ENCODE measurements at places on chromosomes 12 and 14.

DNA sequence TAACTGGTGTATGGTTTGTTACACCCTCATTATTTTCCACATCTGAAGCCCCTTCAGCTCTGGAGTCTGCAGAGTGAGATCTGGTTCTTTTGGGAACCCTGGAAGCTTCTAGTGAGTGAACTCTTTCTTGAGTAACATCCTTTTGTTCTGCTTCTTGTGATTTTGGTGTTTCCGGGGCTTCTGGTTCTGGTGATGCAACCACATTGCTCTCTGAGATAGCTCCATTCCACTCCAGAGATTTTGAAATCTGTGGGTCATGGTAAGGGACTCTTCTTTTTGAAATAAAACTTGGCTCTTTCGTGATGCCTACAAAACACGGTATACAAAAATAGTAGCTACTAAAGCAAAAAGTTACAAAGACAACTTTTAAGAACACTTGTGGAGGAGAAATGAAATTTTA lies 5.4 kb downstream of the MDM1 start:
- DNase-seq = no peak

- DNase-seq = no peak
Observed at GRCh38 chr12:83473408-83474095, 786.8 kb downstream of the TMTC2 start.

- DNase-seq = no peak
Observed at GRCh38 chr14:99181241-99181640, 90.8 kb downstream of the BCL11B start.

GRCh38 chr14:103016071-103016470 lies 41.3 kb downstream of the CDC42BPB start:
- DNase-seq = no peak

- peak; percentile 8 for DNase-seq
Observed at GRCh38 chr14:36553656-36554260, 28.7 kb downstream of the NKX2-8 start.

DNA sequence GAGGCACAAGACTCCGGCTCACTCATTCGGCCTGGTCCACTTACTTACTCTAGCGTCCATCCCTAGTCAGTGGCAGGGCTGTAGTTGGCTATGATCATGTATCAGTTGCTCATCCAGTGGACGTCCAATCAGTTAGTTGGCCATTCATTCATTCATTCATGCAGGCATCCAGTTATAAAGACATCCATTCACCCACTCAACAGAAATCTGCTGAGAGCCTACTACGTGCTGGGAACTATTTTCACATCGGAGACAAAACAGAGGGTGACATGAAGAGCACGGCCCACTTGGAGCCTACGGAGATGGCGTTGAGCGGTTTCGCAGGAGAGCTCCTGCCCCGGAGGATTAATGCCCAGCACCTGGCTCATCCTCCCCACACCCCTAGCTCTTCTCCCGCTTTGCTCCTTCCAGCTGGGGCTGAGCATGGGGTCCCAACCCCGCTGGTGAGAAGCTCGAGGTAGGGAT lies 49.7 kb downstream of the SNAPC1 start:
- no peak for DNase-seq

GRCh38 chr14:53493860-53494259 lies 340.7 kb upstream of the DDHD1 start:
- no peak for DNase-seq

DNA sequence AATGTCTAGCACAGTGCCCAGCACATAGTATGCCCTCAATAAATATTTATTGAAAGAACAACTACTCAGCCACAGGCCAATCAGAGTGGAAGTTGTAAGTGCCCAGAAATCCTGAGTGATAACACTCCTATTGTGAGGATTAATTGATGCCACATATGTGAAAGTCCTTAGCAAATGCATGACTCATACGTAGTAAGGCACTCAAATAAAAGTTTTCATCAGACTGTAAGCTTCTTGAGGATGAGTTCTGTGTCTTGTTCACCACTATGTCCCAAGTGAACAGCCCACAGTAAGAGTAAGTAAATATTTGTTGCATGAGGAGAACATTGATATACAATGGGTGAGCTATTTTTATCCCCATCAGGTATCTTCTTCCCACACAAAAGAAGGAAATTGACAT lies 24.7 kb upstream of the ANO6 start:
- DNase-seq = no peak

- DNase-seq = no peak
Observed at GRCh38 chr12:54195737-54196347, 7.1 kb upstream of the SMUG1 start.

GRCh38 chr14:91899213-91899612 lies 31.9 kb upstream of the TC2N start:
- DNase-seq = no peak

GRCh38 chr12:69442894-69443293 lies 27.3 kb upstream of the FRS2 start:
- DNase-seq = no peak

DNA sequence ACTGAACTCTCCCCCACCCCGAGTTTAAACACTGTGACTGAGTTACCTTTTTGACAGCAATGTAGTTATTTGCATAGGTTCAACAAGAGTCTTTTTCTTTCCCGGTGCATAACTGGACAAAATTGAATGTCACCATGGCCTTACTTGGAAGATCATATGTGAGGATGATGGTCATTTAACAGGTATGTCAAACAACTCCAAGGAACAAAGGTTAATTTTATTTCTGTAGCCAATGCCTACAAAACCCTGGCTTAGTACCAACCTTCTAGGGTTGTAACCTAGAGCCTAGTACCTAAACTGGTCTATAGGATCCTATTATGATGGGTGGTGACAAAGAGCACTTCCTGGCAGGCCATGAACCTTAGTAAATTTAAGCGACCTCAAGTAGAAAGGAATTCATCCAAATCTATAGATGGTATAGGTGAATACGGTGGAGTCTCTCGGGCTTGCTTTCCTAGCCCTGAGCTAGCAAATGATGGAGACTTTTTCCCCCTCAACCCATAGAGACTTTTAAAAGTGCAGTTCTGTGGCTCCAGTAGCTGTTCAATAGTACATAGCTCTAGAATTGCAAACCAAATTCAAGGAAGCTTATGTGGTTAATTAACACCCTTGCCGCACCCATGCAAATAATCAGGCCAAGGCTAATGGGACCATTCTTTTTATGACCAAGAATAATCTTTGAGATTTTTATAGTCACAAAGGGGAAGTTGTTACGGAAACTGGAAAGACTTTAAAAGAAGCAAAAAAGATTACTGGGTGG lies 89.0 kb downstream of the SLC38A1 start:
- no peak for DNase-seq

- DNase-seq = no peak
Observed at GRCh38 chr12:5016526-5016925, 27.2 kb upstream of the KCNA5 start.

DNA sequence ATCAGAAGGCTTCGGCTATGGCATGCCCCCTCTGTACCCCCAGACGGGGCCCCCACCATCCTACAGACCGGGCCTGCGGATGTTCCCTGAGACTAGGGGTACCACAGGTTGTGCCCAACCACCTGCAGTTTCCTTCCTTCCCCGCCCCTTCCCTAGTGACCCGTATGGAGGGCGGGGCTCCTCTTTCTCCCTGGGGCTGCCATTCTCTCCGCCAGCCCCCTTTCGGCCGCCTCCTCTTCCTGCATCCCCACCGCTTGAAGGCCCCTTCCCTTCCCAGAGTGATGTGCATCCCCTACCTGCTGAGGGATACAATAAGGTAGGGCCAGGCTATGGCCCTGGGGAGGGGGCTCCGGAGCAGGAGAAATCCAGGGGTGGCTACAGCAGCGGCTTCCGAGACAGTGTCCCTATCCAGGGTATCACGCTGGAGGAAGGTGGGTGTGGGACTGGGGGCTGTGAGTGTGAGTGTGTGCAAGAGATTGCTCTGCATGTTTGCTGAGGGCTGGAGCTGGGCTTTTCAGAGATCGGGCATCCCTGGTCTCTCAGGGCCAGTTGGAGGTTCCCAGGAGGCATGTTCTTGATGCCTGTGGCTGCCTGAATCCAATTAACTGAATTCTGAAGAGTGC lies 8.6 kb downstream of the NFATC4 start:
- DNase-seq = no peak

- no peak for DNase-seq
Observed at GRCh38 chr12:56979628-56980027, 22.2 kb upstream of the RDH16 start.

- DNase-seq = no peak
Observed at GRCh38 chr12:44511289-44511688, 364.8 kb downstream of the NELL2 start.

GRCh38 chr14:79082883-79083282 lies 912.7 kb downstream of the NRXN3 start:
- DNase-seq = no peak

- no peak for DNase-seq
Observed at GRCh38 chr14:99730876-99731546, 46.9 kb downstream of the CYP46A1 start.

DNA sequence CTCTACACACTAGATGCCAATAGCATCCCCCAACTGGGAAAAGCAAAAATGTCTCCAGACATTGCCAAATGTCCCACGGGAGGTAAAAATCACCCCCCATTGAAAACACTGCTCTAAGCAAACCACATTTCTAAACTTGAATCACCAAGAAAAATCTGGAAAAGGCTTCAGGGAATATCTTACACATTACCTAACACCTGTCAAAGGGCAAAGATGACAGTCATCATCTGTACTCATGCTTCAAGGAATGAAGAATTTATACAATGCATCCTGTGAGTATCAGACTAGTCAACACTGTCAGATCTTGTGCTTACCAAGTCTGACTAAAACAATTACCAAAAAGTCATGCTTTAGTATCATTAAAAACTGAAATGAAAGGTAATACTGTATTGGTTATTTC lies 161.6 kb upstream of the SOX5 start:
- no peak for DNase-seq

DNA sequence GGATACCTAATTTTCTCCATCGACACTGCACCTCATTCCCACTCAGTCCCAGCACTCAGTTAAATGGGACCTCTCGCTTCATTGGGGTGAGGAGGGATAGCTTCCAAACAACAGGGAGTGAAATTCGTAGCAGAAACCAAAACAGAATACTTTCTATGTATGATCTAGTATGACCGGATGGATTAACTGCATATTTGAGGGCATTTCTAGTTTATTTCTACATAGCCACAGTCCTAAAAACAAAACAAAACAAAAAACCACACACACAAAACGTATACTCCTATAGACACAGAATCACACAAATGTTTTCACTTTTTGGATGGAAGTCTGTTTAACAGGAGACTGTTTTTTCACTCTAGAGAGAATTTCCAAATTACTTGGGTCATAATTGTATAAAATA lies 307.5 kb upstream of the FKBP4 start:
- no peak for DNase-seq

- no peak for DNase-seq
Observed at GRCh38 chr14:29339494-29340172, 573.0 kb downstream of the FOXG1 start.

DNA sequence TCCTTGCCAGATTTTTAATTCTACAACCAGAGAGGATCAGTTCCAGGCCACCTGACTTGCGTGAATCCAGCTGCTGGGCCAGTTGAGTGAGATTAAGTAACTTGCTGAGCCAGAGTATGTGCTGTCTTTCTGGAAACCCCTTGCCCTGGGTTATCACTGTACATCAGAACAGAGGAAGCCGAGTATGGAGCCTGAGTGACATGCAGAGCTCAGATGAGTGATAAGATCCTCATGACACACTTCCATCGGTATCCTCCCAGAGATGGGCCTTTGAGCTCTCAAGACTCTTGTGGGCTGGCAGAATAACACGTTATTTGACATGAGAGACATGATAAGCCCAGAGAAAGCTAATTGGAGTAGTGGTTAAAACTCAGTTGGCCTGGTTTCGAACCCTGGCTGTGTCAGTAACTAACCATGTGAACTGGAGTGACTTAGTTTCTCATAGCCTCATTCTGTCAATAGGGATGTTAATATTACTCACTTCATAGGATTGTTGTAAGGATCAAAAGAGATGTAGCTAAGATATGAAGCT lies 388.1 kb downstream of the ZFP36L1 start:
- DNase-seq = no peak

DNA sequence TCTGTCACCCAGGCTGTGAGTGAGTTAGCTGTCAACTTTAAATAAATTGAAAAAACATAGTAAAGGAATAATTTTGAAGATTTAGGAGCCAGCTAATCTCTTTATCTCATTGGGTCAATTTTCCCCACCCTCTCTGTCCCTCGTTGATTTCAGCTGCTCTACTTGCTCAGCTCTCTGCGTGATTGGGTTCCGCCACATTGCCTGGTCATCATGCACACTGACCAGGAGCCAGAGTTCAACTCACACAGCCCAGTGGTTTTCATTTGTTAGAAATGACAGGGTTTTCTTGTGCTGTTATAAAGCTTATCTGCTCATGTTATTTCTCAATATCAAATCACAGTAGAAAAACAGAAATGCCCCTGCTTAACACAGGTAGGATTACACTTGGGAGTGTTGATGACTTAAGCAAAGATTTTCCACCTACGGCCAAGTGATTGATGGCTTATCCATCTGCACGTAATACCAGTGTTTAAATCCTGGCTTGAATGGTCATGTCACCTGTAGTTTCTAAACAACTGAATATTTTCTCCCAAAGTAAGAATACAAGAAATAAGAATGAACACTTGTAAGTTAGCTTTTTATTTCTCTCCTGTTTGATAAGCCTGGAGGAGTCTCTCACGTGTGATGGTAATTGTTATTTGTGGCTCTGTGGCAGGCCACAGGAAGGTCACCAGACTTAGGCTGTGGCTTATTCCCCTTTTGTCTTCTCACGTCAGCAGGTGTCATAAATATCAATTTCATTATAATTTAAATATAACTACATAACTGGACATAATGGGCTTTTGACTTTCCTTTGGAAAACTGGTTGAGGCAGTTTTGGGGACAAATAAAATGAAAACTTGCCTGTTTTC lies 367.2 kb upstream of the DDHD1 start:
- no peak for DNase-seq

DNA sequence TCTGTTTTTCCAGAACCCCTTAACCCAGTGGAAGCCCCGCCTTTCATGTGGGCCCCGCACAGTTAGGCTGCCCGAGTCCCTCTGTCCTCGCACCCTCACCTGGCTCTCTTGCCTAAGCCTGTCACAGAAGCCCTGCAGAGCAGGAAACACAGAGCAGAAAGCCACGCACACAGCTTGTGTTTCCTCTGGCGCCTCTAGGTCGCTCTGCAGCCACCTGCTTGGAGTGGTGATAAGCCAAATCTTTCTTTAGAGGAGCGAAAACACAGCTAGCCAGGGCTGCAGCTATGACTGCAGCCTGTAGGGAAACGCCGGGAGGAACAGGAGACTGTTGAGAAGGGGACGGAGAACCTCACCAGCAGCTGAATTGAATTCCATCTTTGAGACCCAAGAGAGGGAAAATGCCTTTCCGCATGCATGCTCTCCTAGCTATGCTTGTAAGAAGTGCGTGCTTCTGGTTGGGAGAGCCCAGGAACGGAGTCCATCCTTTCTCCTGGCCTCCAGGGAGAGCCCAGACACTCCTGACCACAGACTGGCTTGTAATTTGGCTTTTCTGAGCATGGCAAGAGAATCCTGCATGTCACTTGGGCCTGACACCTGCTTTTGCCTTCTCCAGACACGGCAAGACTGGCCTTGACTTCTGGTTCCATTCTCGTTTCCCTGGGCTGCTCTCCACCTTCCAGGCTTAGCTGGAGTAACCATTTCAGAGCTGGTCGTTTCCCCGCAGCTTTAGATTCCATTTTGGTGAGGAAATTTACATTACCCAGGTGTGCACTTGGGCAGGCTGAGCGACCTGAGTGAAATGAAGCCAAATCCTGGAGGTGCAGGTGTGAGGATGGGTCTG lies 301.6 kb downstream of the CACNA1C start:
- peak; percentile 33 for DNase-seq

Data from NCI-H1694 (cell line).